ENCODE measurements at places on chromosomes 2 and 18. TPM values are rescaled to one million over a fixed set of nuclear protein-coding genes. Genes with fewer than 3 reads are reported as not detected.
A peak's percentile ranks its signal among the peaks of the same experiment; 100 is the strongest.

GRCh38 chr2:58800881-58801280 is 559.8 kb upstream of the FANCL start:
- no peak for DNase-seq

DNA sequence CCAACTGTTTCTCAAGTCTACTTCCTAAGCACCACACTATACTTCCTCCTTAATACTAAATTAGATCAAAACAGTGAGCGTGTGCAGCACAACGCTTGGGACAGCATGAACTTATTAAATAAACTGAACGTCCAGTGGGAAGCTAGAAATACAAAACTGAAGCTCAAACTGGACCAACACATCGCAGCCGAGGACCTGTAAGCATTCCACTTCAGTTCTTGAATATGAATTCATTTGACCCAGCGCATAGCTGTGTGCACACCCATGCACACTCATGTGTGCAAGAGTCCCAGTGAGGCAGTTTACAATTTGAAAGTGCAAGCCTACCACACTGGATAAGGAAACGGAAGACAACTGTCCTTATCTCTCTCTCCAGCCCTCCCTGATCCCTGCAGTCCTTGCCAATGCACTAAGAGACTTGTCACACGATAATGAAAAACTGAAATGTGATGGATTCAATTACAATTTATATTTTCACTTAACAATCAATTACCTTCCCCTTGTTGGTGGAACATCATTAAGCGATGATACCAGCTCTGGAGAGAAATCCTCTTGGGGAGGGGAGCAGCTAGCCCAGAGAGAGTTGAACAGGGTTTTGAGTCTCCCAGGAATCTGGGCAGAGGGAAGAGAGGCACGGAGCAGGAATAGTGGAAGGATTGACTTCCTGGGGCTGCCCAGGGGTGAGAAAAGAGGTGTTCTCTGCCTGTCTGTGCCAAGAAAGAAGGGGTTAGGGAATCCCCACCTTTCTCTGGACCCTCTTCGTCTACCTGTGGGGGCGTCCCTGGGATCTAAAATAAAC is 186.5 kb upstream of the KLHL29 start:
- no peak for DNase-seq

GRCh38 chr2:239499726-239500573 is 99.1 kb upstream of the HDAC4 start:
- DNase-seq = no peak

GRCh38 chr18:75691483-75691882 is 264.0 kb upstream of the SMIM21 start:
- no peak for DNase-seq

GRCh38 chr2:101609433-101609832 is 88.1 kb upstream of the MAP4K4 start:
- no peak for DNase-seq

DNA sequence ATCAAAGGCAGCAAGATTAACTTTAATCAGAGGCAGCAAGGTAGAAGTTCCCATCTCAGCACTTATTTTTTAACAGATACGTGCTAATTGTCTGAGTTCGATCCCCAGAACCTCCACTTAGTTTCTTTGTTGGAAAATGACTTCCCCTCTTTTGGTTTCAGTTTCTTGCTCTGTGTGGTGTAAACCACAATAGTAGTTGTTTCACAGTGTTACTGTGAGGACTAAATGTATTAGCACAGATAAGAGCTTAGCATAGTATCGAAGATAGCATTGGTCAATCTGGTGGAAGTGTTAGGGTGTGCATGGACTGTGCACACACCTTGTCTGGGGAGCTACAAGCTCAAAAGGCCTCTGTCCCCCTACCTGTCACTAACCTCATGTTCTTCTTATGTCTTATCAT is 988.3 kb upstream of the GYPC start:
- DNase-seq = no peak

GRCh38 chr2:9497017-9497416 is 22.7 kb downstream of the IAH1 start:
- no peak for DNase-seq

GRCh38 chr18:75216911-75217689 is 6.5 kb downstream of the TSHZ1 start:
- DNase-seq = no peak

- peak; percentile 87 for DNase-seq
Measured at GRCh38 chr18:77114415-77115191, 18.0 kb downstream of the MBP start.

DNA sequence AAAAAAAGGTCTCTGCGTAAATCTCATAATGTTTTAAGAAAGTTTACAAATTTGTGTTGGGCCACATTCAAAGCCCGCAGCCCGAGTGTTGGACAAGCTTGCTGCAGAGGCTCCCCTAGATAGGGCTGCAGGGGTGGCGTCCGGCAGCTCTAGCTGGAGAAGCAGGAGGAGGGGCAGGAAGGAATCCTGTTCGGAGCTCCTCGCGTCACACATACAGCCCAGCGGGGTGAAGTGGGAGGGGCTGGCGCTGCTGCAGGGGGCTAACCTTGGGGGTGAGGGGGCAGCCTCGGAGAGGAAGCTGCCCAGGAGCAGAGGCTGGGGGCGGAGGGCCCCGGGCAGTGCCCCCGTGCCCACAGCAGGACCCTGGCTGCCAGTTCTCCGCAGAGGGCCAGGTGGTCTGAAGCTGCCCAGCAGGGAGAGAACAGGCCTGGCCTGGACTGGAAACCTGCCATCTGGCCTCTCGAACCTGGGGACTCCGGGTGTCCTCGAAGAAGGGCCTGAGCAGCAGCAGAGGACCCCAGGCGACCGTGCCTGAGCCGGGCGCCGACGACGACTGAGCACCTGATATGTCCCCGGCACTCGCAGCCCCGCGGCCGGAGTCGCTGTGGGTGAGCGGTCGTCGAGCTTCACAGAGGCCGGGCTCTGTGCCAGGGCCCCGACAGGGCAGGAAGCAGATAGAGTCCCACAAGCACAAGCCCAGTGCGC is 2.6 kb upstream of the GPR35 start:
- peak; percentile 30 for DNase-seq

GRCh38 chr18:34158881-34159690 is 65.6 kb downstream of the NOL4 start:
- peak; percentile 18 for DNase-seq

DNA sequence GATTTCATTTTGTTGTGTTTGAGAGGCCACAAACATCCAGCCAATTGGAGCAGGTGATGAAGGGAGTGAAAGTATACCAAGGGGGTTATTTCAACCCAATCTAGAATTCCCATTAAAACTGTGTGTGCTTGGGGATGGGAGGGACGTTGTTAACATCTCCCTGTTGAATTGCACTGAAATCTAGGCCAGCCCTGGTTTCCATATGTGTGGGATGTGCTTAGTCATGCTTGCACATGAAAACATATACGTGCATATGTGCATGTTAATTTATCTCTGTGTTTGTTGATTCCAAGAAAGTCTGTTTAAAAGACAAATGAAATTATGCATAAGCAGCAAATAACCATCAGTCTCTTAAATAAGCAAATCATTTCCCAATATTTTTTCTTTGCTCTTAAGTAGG is 5.6 kb downstream of the CELF4 start:
- DNase-seq = no peak

GRCh38 chr2:143290221-143290620 is 161.0 kb downstream of the ARHGAP15 start:
- no peak for DNase-seq

GRCh38 chr2:113149553-113150257 is 22.3 kb downstream of the IL1RN start:
- no peak for DNase-seq

- no peak for DNase-seq
Measured at GRCh38 chr2:2689306-2689705, 358.2 kb upstream of the MYT1L start.

- DNase-seq = no peak
Measured at GRCh38 chr2:118846442-118846952, 951 bp downstream of the EN1 start.

DNA sequence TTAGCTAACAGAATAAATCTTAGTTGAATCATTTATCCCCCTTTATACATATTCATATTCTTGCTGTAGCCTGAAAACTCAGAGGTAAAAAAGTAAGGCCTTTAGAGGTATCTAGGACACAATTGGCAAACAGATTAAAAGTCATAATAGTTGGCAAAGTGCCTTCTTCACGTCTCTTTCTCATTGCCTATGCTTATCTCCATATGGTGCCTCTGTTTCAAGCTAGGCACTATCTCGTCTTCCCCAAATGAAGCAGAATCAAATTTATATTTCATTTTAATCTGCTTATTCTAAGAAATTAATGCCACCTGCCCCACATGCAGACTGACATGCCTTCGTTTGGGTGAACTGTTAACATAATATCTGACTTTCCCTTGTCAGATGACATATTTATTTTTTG is 245.4 kb downstream of the CDH2 start:
- DNase-seq = no peak

GRCh38 chr18:69838620-69839411 is 108.9 kb downstream of the CD226 start:
- DNase-seq = no peak

DNA sequence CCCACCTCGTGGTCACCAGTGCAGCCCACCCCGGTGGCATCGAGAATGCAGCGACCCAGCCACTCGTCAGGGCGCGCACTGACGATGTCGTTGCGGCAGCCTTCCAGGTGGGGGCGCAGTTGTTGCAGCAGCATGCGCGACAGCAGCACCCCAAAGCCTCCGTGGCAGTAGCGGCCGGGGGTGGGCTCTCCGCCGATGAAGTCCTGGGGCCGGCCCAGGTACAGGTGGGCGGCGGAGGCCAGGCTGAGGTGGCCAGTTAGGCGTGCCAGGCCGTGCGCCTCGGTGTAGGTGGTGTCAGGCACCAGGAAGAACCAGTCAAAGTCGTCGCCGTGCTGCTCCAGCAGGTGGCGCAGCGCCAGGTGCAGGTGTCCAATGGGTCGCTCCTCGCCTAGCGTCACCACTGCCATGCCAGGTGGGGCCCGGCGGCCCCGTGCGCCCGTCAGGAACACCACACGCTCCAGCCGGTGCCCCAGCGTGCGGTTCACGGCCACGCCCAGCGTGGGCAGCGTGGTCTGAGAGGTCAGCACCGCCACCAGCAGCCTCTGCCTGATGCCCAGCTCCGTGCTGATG is 1.9 kb downstream of the CHPF start:
- peak; percentile 72 for DNase-seq

- no peak for DNase-seq
Measured at GRCh38 chr18:4807604-4808293, 352.6 kb upstream of the DLGAP1 start.

- DNase-seq = no peak
Measured at GRCh38 chr2:77522888-77523287, 712 bp upstream of the LRRTM4 start.

GRCh38 chr2:43186679-43187374 is 39.6 kb downstream of the ZFP36L2 start:
- DNase-seq = peak; percentile 68

DNA sequence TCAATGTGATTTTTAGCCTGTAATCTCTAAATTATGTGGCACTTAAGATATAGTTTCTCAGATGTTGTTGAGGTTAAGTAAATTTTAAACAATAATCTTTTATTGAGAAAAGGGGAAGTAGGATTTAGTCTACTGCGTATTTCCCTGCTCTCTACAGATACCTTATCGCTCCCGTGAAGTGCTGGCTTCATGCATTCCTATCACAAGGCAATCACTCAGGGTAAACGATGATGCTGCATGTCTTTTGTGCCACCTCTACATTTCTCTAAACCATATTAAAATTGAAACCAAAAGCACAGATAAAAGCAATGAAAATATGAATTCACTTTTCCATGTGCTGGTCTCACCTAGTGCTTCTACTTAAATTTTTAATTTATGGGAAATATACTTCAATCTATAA is 14.4 kb upstream of the RPE start:
- DNase-seq = no peak

GRCh38 chr2:54638103-54638502 is 85.4 kb upstream of the EML6 start:
- no peak for DNase-seq

DNA sequence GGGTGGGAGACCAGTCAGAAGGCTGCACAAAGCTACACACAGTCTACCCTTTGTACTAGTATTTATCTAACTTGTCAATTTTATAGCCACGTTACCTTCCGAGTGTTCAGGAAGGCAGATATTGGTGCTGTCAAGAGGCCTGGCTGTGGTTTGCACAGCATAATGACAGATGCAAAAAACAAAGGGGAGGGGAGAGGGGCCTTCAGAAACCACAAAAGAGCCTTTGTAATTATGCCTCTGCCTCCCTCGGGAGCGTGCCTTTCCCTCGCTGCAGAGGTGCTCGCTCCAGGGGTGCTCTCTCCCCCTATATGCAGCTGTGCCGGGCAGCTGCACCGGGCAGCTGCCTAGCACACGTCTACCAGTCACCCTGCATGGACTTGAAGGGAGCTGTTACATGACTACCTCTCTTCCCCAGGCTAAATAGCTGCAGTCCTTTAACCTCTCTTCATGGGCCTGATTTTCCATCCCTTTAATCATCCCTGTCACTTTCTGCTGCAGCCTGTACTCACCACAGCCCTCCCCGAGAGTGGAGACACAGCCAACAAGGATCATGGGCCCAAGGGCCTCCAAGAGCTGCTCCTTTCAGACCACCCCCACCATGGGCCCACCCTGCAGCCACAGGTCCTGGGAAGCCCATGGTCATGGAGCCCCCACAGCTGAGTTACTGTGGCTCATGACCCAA is 168.4 kb upstream of the PKDCC start:
- DNase-seq = no peak

The LTBP1 gene
- 41.8 TPM for total RNA-seq

The NYAP2 gene
- not detected for total RNA-seq

The MROH2A gene
- total RNA-seq = not detected

The FKBP1B gene
- total RNA-seq = 4.5 TPM

The OTX1 gene
- total RNA-seq = 0.92 TPM

The GNAL gene
- 3.2 TPM for total RNA-seq

The ALK gene
- total RNA-seq = 0.33 TPM

The ZSWIM2 gene
- not detected for total RNA-seq

The PPP1R1C gene
- not detected for total RNA-seq

The GPR55 gene
- not detected for total RNA-seq

The RABL2A gene
- total RNA-seq = 20.3 TPM

The IL1R1 gene
- 34.2 TPM for total RNA-seq

The ADGRF3 gene
- not detected for total RNA-seq

The FSIP2 gene
- total RNA-seq = 0.61 TPM
